ENCODE measurements at places on chromosomes 12 and 14.

GRCh38 chr12:128909653-128910052 is 56.4 kb downstream of the GLT1D1 start:
- ATAC-seq, result no peak

GRCh38 chr14:100900837-100901390 is 2.6 kb downstream of the RTL1 start:
- no peak for ATAC-seq

GRCh38 chr14:94040796-94041195 is 14.7 kb downstream of the OTUB2 start:
- ATAC-seq, result no peak

DNA sequence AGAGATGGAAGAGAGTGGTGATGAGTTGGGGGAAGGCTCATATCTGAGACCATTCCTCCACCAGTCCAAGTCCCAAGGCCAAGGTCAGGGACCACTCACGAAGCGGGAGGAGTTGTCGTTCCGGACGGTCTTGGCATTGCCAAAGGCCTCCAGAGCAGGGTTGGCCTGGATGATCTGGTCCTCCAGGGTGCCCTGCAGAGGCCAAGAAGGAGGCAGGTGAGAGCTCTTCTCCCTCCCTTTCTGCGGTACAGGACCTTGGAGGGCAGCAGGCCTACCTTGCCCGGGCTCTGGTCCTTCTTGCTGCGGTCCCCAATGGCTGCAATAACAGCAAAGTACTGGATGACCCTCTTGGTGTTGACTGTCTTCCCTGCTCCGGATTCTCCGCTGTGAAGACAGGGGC is 4.0 kb downstream of the MYH7 start:
- ATAC-seq, result no peak

- ATAC-seq, result no peak
These were observed 912.7 kb upstream of the LRFN5 start for GRCh38 chr14:40694023-40694422.

- ATAC-seq, result no peak
These were observed 42.7 kb downstream of the AEBP2 start for GRCh38 chr12:19482036-19482435.

DNA sequence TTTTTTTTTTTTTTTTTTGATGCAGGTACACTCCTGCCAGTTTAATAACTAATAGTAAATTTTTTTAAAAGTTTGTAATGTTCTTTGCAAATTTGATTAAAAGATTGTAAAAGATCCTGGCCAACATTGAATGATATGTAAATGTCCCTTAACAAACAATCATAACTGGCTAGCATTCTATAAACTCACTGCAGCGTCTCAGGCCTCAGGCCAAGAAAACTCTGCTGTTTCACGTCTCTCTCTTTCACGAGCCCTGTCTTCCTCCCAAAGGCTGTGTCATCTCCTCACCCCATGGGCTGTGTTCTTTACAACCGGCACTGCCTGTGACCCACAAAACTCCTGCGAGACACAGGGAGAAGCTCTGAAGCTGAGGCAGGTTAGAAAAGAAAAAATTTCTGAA is 103.3 kb downstream of the NUAK1 start:
- ATAC-seq, result no peak

- ATAC-seq, result peak; percentile 66
These were observed 73.1 kb upstream of the GPR68 start for GRCh38 chr14:91317381-91318308.

- ATAC-seq, result no peak
These were observed 19.5 kb downstream of the COX16 start for GRCh38 chr14:70340002-70340401.

DNA sequence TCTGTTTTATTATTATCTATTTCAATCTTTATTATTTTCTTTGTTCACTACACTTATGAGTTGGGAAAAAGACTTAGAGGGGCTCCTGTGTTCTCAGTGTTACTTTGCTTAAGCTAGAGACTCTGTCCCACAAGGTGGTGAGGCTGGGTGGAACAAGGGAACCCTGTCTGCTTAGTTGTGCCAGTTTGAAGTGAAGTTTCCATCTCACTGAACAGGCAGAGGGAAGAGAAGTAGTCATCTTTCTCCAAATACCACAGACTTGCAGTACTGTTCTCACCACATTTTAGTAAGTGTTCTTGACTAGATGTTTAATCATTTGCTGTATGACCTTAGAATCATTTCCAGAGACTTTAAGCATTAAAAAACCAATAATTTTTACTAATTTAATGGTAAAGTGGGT is 195.7 kb upstream of the NEDD1 start:
- no peak for ATAC-seq

Data from gastroesophageal sphincter (tissue), 4 donors.